HCEC 1CT (cell line): ENCODE measurements at places on chromosomes 3 and 15.

GRCh38 chr15:76939715-76940114 lies 8.2 kb downstream of the RCN2 start:
- peak; percentile 14 for DNase-seq

- no peak for DNase-seq
Observed at GRCh38 chr3:71905426-71905825, 120.5 kb upstream of the PROK2 start.

DNA sequence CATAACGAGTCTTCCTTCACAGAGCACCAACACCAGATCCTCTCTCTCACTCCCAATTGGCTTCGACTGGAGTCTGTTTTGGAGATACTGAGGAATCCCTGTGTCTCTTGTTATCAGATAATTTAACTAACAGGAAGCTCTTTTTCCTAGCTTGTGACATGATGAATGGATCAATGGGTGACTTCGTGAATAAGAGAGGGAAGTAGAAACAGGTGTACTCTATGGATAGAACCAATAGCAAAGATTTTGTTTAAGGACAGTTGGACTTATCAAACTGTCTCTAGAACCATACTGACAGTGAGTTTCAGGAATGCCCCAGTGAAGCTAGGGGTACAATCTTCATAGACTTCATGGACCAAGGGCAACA lies 29.4 kb upstream of the KLHL6 start:
- no peak for DNase-seq

GRCh38 chr15:58839485-58839884 lies 68.4 kb downstream of the MINDY2 start:
- peak; percentile 38 for DNase-seq

- peak; percentile 60 for DNase-seq
Observed at GRCh38 chr3:134291319-134292254, 40.9 kb upstream of the RYK start.

DNA sequence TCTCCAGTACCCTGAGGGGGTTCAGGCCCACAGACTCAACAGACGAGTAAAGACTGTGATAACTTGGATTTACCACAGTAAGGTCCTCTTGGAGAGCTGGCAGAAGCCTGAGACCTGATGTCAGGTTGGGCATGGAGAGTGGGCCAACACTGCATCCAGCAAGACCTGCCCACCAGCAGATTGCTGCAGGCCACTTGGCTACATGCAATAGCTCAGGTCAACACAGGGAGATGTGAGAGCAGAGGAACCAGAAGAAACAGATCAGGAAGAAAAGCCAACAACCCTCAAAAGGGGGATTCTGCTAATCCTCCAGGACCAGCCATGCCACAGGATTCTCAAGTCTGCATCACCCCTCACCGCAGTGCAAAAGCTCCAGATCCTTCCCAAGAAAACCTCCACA lies 1.7 kb upstream of the IP6K1 start:
- DNase-seq: no peak

GRCh38 chr3:32460031-32460749 lies 42.5 kb downstream of the CMTM6 start:
- DNase-seq: no peak

- no peak for DNase-seq
Observed at GRCh38 chr15:51969728-51970127, 1.9 kb downstream of the LEO1 start.

- peak; percentile 31 for DNase-seq
Observed at GRCh38 chr3:76370749-76371520, 585.6 kb upstream of the ZNF717 start.

- DNase-seq: no peak
Observed at GRCh38 chr15:52464040-52464439, 64.6 kb downstream of the MYO5A start.

GRCh38 chr3:65793495-65794200 lies 245.1 kb downstream of the MAGI1 start:
- no peak for DNase-seq

DNA sequence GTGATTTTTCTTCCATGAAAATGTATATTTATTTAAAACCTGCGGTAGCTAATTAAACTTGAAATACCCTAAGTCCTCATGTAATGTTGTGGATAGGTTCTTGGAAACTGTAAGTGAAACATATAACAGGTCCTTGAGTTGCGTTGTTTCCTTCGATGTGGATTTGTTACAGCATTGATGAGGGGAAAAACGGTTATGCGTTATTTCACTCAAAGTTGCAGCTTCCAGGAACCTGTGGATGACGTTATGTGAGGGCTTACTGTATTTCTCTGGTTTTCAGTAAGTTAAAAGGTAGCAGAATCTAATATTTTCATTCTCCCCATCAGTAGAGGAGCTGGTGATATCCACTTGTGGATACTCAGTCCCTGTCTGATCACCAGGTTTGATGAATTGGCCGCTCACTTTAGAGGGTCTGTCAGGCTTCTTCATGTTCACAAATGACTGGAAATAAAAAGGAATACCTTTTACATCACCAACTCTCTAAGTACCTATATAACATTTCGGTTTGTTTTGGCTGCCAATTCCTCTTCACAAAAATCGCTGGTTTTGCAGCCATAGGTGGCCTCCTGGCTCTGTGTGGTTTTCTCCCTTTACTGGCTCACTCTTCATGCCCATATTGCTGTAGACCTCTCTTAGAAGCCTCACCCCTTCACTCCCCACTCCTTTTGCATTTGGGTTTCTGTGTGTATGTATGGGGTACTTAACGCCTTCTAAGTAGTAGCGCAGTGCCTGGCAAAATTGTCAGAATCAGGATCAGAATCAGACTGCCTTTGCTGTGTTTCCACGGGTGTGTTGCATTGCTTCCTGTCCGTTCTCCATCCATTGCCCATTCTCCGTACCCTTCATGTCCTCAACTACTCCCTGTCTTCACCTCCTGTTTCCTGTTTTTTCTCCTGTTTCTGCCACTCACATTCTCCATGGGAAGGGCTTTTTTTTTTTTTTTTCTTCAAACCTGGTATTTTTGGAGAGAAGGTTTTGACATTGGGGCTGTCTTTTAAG lies 112.6 kb downstream of the FNDC3B start:
- no peak for DNase-seq

- no peak for DNase-seq
Observed at GRCh38 chr15:29566914-29567313, 255.4 kb downstream of the TJP1 start.

DNA sequence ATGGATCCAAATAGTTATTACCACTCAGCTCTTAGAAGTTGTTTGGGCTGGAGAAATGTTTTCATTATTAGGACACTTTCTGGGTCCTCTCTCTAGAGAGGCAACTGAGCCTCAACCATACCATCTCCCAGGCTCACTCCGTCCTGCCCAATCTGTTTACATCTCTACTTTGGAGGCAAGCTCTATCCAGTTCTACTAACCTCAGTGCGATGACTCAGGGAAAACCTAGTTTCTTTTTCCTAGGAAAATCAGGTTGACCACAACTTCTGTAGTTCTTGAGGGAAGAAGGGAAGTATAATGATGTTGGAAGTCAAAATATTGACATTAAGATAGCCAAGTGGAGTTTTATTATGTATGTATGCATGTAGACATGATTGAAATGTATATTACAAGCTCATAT lies 40.4 kb downstream of the LPP start:
- peak; percentile 28 for DNase-seq

GRCh38 chr15:40471105-40471807 lies 472 bp downstream of the CHST14 start:
- no peak for DNase-seq

GRCh38 chr15:25674913-25675312 lies 188.2 kb downstream of the ATP10A start:
- DNase-seq: no peak

GRCh38 chr3:175479800-175480199 lies 620.7 kb downstream of the NAALADL2 start:
- no peak for DNase-seq

DNA sequence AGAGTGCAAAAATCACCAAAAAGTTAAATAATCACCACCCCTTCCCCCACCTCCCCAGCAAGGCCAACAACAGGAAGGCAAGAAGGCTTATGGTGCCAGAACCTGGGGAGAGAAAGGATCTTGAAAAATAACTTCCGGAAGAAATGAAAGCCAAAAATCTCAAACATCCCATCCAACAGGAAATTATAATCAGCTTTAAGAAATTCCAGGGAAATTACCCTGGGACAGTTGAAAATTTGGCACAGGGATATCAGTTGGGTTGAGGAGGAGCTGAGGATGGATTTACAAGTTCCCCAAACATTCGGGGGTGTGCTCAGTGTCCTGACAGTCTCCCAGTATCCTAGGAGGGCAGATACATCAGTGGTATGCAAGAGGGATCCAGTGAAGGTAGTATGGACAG lies 82.7 kb downstream of the POLR2M start:
- no peak for DNase-seq

DNA sequence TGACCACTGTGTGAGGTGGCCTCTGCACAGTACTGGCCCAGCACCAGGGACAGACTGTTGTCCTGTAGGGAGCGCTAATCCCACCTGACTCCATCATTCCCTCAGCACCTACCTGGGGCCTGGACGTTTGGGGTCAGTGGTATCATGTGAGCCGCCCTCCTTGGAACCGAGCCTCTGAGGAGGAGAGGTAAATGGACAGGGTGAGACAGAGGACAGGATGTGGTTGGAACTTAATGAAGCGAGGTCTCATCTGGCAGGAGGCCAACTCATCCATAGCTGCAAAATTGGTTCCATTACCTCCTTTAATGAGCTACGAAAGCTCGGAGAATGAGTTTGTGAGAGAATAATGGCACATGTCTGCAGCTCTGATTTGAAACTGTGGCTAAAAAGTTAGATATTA lies 13.9 kb downstream of the MAPKAPK3 start:
- no peak for DNase-seq

- DNase-seq: no peak
Observed at GRCh38 chr15:32878342-32878741, 160.5 kb downstream of the GREM1 start.

DNA sequence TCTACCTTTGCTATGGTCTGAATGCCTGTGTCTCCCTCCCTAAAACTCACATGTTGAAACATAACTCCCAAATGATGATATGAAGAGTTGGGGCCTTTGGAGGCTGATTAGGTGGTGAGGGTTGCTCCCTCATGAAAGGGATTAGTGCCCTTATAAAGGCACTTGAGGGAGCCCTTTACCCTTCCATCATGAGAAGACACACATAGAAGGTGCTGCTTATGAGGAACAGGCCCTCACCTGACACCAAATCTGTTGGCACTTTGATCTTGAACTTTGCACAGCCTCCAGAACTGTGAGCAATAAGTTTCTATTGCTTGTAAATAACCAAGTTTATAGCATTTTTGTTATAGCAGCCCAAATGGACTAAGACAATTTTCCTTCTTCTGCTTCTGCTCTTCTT lies 76.2 kb upstream of the ADAMTS9 start:
- no peak for DNase-seq

- DNase-seq: no peak
Observed at GRCh38 chr15:31272558-31273257, 53.9 kb upstream of the KLF13 start.
